ENCODE measurements at places on chromosomes 2 and 18.
A peak's percentile ranks its signal among the peaks of the same experiment; 100 is the strongest.

DNA sequence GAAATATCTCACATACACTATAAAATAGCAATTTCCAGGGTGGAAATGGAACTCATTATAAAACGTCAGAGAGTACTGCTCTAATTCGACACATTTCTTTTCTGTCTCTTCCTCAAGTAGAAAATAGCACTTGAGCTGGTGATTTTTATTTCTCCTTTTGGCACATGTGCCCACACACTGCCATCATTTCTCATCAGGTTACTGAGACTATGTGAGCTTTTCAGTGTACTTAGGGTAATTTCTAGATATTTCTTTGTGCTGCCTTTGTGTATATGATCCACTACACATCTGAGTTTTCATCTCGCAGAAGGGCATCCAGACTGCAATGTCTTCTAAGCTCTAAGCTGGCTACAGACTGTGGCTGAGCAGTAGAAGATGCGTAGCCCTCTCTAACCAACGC lies 62.1 kb upstream of the PGAP1 start:
- no peak for DNase-seq

- peak; percentile 39 for DNase-seq
Measured at GRCh38 chr2:33064349-33064801, 117.6 kb downstream of the LTBP1 start.

DNA sequence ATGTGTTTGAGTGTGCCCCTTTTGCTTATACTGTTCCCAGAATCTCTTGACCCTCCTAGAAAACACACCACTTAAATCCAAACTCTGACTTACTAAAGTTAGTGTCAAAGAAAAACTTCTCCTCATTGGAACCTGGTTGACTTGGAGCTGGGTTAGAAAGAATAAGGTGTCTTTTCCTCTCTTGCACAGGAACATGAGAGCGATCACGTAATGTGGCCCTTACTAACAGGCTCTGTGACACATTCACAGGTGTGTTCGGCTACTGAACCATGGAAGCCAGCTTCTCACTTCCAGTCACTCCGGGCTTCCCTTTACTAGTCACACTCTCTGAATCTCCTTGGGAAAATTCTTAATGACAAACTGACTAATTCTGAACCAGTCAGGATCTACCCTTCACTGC lies 5.4 kb upstream of the POU3F3 start:
- no peak for DNase-seq

DNA sequence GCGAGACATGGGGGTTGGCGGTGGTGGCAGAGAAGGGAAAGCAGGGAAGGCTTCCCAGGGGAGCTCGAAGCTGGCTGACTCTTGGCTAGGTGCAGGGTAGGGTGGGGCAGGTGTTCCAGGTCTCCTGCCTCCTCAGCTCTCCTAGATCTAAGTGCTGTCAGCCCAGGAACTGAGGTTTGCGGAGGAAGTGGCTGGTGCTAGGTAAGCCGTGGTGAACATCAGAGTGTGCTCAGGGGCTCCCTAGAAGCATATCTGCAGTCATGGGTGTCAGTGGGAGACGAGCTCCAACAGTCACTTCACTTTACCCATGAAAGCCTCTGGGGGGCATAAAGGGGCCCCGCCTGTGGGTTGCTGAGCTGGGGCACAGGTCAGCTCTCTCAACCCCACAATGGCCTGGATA lies 34.1 kb downstream of the ARHGEF4 start:
- no peak for DNase-seq

GRCh38 chr2:33573657-33574056 lies 25.4 kb downstream of the FAM98A start:
- no peak for DNase-seq

DNA sequence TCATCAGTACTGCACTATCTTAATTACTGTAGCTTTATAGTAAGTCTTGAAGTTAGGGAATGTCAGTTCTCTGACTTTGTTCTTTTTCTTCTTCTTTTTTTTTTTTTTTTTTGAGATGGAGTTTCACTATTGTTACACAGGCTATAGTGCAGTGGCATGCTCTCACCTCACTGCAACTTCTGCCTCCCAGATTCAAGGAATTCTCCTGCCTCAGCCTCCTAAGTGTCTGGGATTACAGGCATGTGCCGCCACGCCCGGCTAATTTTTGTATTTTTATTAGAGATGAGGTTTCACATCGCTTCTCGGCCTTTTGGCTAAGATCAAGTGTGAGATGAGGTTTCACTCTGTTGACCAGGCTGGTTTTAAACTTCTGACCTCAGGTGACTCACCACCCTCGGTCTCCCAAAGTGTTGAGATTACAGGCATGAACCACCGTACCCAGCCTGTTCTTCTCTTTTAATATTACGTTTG lies 41.9 kb upstream of the TANC1 start:
- DNase-seq: peak; percentile 70

DNA sequence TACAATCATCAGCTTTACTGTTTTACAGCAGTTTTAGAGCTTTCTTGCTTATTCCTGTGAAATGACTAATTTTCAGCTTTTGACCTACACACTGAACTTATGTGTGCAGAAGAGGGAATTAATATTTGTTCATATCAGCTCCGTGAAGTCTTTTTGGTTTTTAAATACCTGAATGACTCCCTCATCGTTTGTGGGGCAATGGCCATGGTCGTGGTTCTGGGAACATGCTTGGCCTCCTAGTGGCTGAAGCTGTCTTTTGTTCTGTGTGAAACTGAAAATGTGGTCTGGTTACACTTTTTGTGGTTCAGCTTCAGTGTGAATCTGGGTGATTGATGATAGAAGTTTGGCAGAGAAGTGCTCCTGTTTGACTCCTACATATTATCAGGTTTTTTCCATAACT lies 408.1 kb downstream of the THSD7B start:
- no peak for DNase-seq

GRCh38 chr2:41040782-41041520 lies 589.1 kb upstream of the SLC8A1 start:
- DNase-seq: no peak

- DNase-seq: no peak
Measured at GRCh38 chr2:79982445-79982844, 322.1 kb downstream of the LRRTM1 start.

- no peak for DNase-seq
Measured at GRCh38 chr2:41954304-41955291, 93.2 kb upstream of the PKDCC start.
